ENCODE measurements at places on chromosomes 7 and 10.

GRCh38 chr7:38016567-38016966, 96.1 kb downstream of the EPDR1 start:
- DNase-seq: no peak

- DNase-seq: no peak
Measured at GRCh38 chr7:67571026-67571545, 574.5 kb downstream of the TYW1 start.

- no peak for DNase-seq
Measured at GRCh38 chr10:43237631-43238446, 29.0 kb downstream of the RASGEF1A start.

- peak; percentile 82 for DNase-seq
Measured at GRCh38 chr10:134247-135131, 766 bp upstream of the ZMYND11 start.

GRCh38 chr7:109616551-109617069, 1046.9 kb downstream of the DNAJB9 start:
- no peak for DNase-seq

DNA sequence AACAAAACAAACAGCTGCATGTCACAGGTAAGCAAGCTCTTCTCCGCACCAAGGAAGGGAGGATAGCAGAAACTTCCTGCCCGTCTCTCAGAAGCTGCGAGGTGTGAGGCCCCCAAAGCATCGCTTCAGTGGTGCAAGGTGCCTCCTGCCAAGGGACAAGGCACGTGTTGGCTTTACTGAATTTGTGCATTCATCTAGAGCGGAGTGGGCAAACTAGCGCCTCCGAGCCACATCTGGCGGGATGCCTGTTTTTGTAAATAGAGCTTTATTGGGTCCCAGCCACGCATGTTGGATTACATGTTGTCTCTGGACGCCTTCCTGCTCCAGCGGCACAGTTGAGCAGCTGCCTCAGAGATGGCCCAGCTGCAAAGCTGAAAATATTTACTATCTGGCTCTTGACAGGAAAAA, 27.7 kb downstream of the PHYH start:
- peak; percentile 85 for DNase-seq

GRCh38 chr10:14648005-14648765, 126.5 kb downstream of the FAM107B start:
- peak; percentile 82 for DNase-seq

DNA sequence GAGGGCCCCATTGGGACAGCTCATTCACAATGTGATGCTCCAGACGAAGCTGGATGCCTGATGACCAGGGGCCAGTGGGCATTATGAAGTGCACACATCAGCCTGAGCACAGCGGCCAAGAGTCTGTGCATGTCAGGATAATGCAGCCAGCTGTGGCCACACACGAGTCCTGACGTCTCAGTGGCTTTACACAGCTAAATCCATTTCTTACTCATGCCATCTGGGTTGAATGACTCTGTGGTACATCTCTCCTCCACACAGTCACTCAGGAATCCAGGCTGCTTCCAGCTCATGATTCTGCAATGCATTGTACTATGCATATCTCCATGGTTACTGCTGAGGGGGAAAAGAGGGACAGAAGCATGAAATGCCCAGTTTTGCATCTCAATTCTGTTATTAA, 123.6 kb downstream of the PRLHR start:
- DNase-seq: no peak

DNA sequence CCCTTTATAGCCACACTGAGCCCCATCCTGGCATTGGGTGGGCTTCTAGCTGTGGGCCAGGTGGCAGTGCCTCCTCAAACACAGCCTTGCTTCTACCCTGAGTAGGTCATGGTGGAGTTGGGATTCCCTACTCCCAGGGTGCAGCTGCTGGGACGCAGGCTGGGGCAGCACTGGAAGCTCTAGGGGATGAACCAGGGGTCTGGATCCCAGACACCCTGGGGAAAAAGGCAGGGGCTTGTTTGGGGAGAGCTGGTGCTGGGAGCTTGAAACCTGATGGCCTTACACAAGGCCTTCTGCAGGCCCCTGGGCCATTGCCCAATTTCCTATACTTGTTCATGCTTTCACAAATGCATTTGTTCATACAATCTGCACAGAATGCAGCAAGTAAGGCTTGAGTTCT, 103.7 kb upstream of the CTBP2 start:
- no peak for DNase-seq

DNA sequence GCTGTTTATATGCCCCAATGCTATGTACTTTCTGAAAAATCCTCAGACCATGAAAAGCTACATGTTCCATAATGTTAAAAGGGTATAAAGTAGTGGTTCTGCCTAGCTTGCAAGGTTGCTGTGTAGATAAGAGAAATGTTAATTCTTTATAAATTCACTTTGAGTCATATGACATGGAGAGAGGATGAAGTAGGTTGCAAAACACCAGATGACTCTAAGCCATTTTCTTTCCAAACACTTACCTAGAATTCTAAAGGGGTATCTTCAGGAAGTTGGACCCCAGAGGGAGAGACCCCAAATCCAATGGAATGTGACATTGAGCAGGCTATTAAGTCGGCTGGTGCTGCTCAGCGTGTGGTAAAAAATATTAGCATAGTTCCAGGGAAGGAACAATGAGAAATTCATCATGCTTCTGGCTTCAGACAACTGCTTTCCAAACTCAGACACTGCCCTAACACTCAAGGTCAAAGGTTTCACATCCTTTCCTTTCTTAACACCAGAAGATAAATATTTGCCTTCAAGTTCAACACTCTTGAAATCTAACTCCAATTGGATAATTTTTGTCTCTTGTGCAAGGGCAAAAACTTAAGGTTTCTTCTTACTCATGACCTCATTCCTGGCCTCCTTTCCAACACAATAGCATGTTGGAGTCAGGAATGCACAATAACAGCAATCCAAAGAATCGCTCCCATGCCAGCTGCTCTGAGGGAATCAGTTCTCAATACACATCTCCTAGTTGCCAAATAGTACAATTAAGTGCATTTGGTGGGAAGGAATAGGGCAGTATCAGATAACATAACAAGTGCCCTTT, 100.7 kb upstream of the AFAP1L2 start:
- DNase-seq: peak; percentile 47

DNA sequence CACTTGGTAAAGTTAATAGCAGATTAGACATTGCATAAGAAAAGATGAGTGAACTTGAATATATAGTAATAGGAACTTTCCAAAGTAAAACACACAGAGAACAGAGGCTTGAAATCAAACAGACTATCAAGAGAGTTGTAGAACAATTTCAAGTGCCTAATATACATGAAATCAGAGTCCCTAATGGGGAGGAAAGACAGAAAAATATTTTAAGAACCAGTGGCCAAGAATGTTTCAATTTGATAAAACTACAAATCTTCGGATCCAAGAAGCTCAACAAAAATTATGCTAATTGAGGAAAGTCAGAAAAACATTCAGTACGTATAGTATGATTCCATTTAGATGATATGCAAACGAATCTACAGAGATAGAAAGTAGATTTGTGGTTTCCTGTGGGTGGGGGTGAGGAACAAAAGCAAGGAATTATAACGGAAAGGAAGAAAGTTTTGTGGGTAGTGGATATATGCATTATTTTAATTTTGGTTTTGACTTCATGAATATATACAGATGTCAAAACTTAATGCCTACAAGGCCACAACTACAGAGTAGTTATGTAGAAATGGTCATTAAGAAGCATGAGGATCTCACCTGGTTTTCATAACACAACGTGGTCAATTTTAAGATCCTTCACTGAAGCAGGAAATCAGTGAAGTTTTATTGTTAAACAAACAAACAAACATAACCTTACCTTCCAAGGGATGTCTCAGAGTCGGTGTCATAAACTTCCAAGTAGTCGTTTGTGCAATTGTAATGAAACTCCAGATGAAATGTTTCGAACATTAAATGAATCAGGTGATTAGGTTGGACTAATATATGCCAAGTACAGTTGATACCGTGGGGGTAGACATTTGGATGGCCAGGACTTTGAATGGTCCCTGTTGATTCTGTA, 62.0 kb downstream of the CUBN start:
- no peak for DNase-seq

GRCh38 chr10:75403939-75404814, 2.6 kb upstream of the ZNF503 start:
- peak; percentile 70 for DNase-seq

- no peak for DNase-seq
Measured at GRCh38 chr10:60384011-60384410, 5.7 kb downstream of the ANK3 start.

GRCh38 chr7:133024596-133024995, 57.3 kb downstream of the CHCHD3 start:
- no peak for DNase-seq

- peak; percentile 93 for DNase-seq
Measured at GRCh38 chr7:15686295-15686956, at the start of gene MEOX2. Gene MEOX2, minus strand, starts transcription at chr7:15686683. Its CDS starts 281 bp downstream, at chr7:15686402.

DNA sequence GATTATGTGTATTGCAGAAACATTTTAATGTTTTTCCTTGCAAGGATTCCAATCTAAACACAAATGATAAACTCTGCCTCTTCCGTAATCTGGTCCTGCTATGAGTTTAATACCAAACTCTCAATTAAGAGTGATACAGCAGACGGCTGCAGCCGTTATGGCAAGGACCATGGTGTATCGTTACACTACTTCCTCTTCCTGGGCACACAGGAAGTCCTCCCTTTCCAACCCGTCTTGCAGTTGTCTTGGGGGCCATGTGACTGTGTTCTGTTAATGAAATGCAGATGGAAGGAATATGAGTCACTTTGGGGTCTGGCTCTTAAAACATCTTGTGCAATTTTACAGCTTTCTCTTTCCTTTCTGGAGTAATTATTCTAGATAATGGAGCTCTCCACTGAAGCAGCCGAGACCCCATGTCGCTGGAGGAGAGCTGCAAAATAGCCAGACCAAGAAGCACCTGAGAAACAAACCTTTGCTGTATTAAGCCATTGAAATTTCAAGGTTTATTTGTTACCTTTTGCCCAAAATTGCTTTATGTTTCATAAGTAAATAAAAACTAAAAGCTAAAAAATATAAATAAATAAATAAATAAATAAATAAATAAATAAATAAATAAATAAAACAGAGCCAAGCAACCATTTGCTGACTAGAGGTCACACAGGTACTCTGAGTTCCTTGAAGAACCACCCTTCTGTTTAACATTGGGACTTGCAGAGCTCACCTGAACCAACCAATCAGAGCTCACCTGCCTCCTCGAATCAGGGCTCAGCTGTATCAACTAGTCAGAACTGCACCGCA, 74.7 kb downstream of the FRMPD2 start:
- DNase-seq: no peak

GRCh38 chr10:32957341-32958084, 517 bp downstream of the ITGB1 start:
- peak; percentile 69 for DNase-seq

DNA sequence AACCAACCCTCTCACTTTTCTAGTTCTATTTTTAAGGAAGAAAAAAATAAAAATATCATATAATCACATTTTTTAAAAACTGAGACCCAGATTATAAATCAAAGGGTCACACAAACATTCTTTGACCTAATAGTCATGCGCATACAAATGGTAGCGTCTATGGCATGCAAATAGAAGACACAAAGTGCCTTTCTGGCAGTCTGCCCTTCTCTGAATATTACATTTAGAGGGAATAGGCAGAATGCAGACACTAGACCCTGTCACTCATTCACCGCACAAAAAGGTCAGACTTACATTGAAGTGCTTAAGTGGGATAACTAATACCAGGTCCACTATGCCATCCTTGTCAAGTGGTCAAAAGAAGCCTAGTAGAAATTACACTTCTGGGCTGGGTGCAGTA, 26.5 kb upstream of the FHIP2A start:
- no peak for DNase-seq

- DNase-seq: no peak
Measured at GRCh38 chr7:157010588-157011332, at the start of gene MNX1. Gene MNX1, minus strand, starts transcription at chr7:157010663. Its CDS starts 313 bp downstream, at chr7:157010350.

DNA sequence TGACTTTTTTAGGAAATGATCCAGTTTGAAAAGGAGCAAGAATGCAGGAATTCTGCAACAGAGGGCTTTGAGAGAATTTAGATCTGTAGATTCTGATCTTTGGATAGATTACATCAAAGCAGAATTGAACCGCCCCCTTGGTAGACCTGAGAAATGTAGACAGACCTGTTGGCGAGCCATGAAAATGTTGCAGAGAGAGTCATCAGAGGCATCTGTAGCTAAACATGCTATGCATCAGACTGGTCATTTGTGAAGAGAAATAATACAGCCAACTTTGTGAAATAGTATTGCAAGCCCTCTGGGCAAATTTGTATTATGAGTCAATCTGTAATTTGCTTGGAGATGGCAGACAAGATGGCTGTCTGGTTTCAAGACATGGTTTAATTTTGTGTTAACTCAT, 4.3 kb upstream of the C1GALT1 start:
- DNase-seq: no peak

DNA sequence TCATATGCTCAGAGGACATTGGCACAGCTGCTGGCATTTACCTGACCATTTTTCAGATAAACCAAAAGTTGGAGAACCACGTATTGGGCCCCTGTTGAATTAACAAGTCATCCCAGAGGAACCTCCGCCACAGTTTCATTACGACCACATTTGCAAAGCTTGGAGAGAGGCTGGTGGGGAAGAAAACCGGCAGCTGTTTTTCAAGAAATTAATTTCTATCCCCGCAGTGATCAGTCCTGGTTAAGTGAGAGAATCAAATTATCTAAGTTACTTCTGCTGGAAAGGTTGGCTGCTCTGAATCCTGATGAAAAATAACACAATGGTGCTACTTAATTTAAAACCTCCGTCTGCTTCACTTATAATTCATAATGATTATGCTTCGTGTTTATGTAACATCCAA, 737.1 kb upstream of the AUTS2 start:
- DNase-seq: no peak

DNA sequence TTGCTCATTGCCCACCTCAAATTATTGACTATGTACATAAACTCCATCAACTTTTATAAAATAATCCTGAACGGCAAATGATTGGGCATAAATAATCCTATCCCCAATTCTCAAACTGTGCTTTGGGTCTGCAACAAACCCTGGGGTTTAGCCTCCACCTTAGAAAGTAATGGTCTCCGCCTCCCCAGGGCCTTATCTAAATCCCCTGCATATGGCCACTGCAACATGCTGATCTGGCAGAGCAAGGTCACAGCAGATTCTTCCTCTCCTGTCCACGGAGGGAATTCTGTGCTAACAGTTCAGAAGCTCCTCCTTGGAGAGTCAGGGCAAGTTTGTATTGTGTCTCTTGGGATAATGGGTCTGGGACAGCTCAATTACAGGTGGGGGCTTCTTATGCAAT, 18.4 kb downstream of the FXYD4 start:
- DNase-seq: no peak

GRCh38 chr7:149552799-149553198, 55.2 kb upstream of the ZNF746 start:
- no peak for DNase-seq

GRCh38 chr7:45700556-45700955, 126.4 kb downstream of the ADCY1 start:
- no peak for DNase-seq

Measured in right cardiac atrium (tissue), 5 donors.